NCI-H345 (cell line): ENCODE measurements at places on chromosomes 5 and 9.
A peak's percentile ranks its signal among the peaks of the same experiment; 100 is the strongest.

GRCh38 chr5:141692919-141693725, 11.1 kb upstream of the ARAP3 start:
- no peak for DNase-seq

- no peak for DNase-seq
Observed at GRCh38 chr9:85067792-85068191, 398.3 kb downstream of the NTRK2 start.

DNA sequence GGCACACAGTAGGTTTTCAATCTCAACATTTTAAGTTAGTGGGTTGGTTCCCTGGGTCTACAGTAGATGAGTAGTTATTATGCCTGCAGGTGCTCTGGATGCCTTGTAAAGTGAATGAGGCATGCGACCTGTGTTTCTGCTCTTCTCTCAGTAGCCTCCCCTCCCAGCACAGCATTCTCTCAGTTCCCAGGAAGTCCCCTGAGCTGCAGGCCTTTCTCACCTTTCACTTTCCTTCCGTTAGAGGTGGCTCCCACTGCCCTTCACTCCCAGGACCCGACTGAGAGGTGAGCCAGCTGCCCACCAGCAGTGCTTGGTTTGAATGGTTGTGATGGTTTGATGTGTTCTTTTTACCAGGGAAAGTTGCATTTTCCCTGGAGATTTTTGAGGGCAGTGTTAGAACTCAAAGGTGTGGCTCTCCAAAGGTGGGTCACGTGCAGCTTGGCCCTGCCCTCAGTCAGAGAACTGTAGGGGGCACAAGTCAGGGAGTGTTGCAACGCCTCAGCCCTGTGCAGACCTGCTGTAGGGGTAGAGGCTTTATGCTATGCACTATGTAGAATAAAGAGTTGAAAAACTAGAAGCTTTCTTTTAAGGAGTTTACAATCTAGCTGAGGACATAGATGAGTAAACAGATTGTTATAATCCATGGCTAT, 173.8 kb downstream of the NTRK2 start:
- no peak for DNase-seq

DNA sequence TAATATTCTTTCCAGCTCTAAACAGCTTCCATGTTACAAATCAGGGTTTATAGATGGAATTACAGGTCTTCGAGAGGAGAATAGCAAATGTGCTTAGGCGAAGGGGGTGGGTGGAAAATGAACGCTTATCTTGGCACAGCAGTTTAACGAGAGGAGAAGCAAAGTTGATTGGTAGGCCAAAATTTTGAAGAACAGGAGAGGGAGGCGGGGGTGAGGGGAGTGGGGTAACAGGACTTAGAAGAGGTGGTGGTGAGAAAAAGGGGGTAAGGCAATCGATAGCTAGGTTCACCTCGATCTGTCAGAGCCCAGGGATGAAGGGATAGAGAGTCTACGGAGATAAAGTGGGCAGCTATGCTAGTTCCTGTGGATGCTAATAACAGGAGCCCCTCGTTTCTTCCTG, 764 bp downstream of the ANKRA2 start:
- no peak for DNase-seq

GRCh38 chr9:137349471-137350033, 47.5 kb upstream of the NRARP start:
- no peak for DNase-seq

GRCh38 chr5:60929024-60929423, 15.8 kb downstream of the ERCC8 start:
- DNase-seq = no peak

DNA sequence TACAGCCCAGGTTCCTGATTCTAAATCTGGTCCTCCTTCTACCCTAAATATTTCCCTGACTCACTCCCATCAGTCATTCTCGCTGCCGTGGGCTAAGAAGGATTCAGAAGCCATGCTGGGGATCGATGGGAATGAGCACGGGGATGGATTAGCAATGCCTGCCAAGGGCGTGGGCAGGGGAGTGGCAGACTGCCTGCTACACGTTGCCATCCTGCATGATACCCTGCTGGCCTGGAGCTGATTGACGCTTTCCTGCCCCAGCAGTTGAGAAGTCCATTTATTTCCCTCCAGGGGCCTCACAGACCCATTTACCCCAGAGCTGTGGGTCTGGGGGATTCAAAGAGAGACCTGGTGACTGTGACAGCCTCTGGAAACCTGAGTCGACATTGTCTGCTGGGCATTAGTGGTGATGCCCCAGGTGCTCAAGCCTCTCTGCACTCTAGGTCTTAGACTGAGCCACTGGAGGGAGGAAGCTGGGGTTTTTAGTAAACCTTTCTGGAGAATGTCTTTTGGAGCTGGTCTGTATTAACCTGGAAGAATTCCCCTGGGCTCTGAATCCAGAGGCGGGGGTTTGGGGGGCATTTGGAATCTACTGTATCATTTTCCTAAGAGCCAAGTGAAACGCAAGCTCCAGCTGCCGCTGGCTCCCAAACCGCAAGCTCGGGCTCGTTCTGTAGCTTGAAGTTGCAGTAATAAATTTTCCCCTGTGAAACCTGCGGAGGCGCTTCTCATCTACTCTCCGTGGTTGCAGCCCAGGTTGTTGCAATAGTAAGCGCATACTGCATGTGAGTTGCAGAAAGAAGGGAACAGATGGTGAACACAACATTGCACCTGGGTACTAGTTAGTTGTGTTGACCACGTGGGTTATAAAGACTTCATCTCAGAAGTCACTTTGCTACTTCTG, 76.3 kb upstream of the RAPGEF1 start:
- DNase-seq = peak; percentile 37

DNA sequence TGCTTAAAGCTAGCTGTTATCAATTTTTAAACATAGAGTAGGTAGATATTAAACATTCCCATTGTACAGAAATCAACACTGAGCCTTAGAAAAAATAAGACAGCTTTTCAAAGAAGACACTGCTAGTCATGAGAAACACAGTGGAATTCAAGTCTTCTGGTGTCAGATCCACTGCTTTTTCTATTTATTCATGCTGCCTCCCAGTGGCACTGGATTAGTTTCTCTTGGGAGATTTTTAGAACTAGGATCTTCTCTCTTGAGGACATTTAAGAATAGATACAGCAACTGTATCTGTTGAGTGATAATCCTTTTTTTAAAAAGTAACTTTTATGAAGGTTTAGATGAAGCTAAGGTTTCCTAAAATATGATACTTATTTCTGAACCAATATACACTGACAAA, 1635.4 kb upstream of the C9orf72 start:
- no peak for DNase-seq

DNA sequence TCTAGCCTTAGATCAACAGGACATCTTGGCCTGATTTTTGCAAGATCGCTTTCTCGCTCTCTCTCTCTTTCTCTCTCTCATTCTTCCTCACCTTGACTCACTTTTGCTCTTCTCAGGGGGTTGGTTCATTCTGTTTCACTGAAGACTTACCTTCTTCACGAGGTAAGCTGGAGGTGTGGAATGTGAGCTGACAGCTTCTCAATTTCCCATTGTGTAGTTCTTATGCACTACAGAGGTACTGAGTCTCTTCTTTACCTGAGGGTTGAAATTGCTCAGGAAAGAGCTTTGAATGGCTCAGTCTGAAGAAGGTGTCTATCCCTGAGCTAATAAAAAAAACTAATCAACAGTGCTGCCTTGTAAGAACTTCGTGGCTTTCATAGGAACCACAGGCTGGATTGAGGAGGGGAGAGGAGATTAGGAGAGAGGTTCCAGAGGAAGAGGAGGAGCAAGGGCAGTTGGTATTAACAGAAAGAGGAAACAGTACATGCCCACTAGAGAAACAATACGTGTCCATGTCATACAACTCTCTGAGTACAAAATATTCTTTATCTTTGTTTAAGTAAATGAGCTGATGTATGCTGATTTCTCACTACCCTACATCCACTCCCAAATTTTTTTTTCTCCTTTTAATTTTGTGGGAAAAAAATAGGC, 192.2 kb downstream of the TMEM167A start:
- DNase-seq = no peak

DNA sequence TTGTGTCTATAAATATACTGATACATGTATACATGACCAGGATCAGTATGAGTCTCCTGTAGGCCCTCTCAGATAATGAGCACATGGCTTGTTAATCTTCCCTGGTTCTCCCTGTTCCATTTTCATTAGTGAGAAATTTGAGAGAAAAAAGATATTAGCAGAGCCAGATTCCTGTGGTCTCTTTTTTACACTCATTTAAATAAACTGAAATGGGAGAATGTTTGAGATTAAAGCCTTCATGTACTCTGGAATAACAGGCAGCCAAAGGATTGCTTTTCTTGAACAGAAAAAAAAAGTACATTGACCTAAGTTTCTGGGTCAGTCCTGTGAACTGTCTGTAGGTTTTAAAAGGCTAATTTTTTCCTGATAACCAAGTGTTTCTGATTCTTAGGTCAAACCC, 44.2 kb downstream of the PWWP2A start:
- DNase-seq = no peak

- peak; percentile 39 for DNase-seq
Observed at GRCh38 chr5:172984244-172984953, 828 bp downstream of the ATP6V0E1 start.

GRCh38 chr9:13707612-13708576, 428.4 kb upstream of the MPDZ start:
- no peak for DNase-seq

GRCh38 chr9:137670391-137671195, 51.8 kb downstream of the EHMT1 start:
- DNase-seq = no peak

DNA sequence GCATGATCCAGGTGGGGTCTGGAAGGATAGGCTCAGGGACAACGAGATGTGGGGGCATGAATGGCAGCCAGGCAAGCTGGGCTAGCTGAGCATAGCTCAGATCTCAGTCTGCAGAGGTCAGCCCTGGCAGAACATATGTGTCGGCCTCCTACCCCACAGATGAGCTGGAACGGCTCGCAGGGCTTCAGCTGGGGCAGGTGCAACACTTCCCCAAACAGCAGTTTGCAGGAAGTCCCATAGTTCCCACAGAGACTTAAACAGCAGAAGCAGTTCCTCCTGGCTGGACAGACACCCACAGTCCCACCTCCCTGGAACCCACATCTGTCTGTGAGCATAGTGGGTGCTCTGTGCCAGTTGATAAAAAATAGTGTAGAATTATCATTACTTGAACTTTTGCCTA, 404.6 kb downstream of the GADD45G start:
- no peak for DNase-seq

DNA sequence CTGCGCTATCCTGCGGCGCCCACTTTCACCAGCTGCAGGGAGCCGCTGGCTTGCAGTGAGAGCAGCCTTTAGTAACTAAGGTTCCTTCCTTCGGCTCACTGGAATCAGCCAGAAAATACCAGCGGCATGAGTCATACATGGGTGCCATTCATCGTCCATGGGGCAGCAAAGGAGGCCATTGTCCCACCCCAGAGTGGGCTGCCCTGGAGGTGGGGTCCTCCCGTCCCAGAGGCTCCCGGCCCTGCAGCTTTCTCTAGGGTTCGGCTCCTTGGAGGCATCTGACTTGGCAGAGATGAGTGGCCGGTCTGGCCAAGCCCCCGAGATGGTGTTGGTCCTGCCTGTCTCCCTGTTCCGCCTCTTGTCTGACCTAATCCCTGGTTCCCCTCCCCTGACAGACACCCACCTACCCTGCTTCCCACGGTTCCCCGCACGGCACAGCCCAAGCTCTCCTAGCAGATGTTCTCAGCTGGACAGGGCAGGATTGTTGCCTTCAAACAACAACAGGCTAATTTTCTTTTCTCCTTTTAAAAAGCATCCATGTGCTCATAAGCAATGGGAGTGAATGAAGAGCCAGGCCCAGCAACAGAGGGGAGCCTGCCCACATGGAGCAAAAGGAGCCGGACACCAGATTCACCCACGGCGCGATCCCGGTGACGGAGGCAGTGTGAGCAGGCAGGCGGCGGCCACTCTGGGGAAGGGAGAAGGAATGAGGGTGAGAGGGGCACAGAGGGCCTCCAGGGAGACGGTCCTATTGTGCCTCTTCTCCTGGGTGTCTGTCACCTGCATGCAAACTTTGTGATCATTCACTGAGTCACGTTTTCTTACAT, 97.0 kb upstream of the COL5A1 start:
- DNase-seq = no peak

- no peak for DNase-seq
Observed at GRCh38 chr5:54254482-54255198, 55.7 kb downstream of the ARL15 start.

DNA sequence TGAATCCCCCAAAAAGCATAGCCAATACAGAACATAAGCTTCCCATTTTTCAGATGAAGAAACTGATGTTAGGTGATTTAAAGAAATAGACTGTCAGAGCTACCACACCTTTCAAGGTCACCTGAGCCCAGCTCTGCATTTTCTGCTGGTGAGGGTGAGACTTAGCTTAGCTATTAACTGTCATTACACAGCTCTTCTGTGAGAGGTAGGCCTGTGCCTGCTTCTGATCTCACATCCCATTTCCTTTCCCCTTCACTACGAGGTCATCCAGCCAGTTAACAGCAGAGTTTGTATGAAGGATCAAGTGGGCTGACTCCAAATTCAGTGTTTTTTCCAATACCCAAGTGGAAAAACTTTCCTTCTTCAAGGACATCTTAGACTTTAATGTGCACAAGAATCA, 528.6 kb upstream of the CLINT1 start:
- DNase-seq = no peak

DNA sequence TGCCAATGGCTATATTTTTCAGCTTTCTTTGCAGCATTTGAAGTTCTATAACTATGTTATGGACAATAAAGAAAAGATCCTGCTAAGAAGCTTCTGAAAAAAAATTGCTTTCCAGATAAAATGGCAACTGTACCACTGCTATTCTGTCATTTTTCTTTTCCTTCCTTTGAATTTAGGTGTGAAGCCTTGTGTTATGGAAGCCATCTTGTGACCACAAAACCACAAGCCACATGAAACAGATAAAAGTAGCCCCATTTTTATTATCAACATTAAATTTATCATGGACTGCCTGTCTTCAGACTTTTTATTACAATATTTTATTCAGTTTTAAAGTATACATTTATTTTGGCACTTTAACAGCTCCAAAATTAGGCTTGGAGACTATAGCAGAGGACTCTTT, 289.9 kb upstream of the ACTBL2 start:
- DNase-seq = no peak

DNA sequence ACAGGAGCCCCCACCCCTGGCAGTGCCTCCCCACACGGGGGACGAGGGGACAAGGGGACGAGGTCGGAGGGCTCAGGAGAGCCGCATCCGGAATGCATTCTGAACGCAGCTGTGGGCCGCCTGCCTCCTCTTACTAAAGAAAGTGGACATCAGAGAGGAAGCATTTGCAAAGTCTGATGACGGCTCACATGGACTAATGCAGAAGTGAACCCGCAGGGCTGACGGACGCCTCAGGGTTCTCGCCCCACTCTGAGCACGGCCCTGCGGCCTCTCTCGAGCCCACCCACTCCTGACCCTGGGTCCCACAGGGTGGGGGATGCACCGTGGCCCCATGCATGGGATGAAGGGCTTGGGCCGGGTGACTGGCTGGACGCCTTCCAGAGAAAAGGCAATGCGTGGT, 5.9 kb downstream of the LPCAT1 start:
- no peak for DNase-seq

- no peak for DNase-seq
Observed at GRCh38 chr5:34841816-34842215, 2.9 kb downstream of the TTC23L start.

GRCh38 chr5:119341452-119342349, 14.1 kb upstream of the TNFAIP8 start:
- DNase-seq = no peak
